Activated CD8-positive, alpha-beta T cell treated with anti-CD3 and anti-CD28 coated beads, Interleukin-2, amount 10 ng/mL, durations not matched to agents 7 days and 5 days (primary cell): ENCODE measurements at places on chromosomes 5 and 9. TPM values are rescaled to one million over a fixed set of nuclear protein-coding genes. Genes with fewer than 3 reads are reported as not detected.

Gene ZNG1E
- 39.4 TPM for total RNA-seq

Gene AJM1
- total RNA-seq, result 5.3 TPM

Gene PLCXD3
- total RNA-seq, result not detected

Gene IFNK
- not detected for total RNA-seq

Gene LIX1
- total RNA-seq, result not detected

Gene SPINK7
- total RNA-seq, result not detected

Gene ALDH1A1
- total RNA-seq, result not detected

Gene C5
- total RNA-seq, result 1.3 TPM

Gene CYFIP2
- 512 TPM for total RNA-seq

- no peak for DNase-seq
These were observed 3.8 kb downstream of the BRINP1 start for GRCh38 chr9:119365291-119366027.

DNA sequence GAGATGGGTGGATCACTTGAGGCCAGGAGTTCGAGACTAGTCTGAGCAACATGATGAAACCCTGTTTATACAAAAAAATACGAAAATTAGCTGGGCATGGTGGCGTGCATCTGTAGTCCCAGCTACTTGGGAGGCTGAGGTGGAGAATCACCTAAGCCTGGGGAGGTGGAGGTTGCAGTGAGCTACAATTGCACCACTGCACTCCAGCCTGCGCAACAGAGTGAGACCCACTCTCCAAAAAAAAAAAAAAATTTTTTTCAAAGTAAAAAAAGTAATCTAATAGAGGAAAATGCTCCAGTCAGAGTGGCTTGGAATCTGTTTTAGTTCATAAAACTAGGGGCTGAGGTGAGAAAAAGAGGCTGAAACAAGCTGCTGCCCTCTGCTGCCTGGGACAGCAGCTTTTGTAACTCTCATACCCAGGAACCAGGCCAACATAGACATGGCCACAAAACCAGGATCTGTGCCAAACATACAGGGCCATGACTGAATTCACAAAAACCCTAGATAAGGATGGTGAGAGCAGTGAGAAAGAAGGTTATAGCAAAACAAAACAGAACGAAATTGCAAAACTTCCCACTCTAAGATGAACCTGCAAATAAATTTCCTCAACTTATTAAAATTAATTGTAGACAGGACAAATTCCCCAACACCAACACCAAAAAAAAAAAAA lies 13.1 kb upstream of the DCAF12 start:
- DNase-seq, result no peak

DNA sequence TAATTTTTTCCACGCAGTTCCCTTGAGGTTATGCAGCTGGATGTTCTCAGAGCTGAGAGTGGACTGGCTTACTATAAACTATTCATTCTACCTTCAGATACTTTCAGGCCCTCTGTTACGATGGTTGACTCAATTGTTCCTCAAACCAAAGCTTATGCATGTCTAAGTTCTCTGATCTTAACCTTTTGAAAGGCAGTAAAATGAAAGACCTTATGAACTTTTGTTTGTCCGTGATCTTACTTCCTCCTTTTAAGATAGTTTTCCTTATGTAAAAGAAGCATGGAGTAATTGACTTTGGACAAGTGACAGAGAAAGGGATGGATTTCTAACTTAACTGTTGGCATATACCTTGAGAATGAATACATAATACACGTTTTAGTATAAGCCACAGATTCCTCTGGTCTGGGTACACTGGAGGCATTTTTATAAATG lies 575.7 kb downstream of the PDE4D start:
- no peak for DNase-seq

- no peak for DNase-seq
These were observed 95.9 kb downstream of the CDH9 start for GRCh38 chr5:26942481-26942880.

GRCh38 chr5:172572440-172572839 lies 68.6 kb upstream of the NEURL1B start:
- no peak for DNase-seq

DNA sequence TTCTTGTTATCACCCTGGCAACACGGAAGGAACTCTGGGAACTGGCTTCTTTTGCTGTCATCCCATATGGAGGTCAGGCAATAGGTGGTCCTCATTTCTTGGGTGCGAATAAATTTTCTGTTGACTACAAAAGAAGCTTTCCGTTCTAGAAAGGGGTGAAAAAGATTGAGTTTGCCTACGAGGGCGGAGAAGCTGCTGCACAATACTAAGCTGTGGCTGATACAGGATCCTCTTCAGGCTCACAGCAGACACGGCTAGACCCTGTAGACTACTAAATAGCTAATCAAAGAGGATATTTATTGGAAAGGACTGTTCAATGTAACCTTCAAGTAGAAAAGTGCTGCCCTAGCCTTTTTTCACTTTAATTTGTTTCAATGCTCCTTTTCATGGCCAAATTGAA lies 58.1 kb downstream of the TJP2 start:
- no peak for DNase-seq

DNA sequence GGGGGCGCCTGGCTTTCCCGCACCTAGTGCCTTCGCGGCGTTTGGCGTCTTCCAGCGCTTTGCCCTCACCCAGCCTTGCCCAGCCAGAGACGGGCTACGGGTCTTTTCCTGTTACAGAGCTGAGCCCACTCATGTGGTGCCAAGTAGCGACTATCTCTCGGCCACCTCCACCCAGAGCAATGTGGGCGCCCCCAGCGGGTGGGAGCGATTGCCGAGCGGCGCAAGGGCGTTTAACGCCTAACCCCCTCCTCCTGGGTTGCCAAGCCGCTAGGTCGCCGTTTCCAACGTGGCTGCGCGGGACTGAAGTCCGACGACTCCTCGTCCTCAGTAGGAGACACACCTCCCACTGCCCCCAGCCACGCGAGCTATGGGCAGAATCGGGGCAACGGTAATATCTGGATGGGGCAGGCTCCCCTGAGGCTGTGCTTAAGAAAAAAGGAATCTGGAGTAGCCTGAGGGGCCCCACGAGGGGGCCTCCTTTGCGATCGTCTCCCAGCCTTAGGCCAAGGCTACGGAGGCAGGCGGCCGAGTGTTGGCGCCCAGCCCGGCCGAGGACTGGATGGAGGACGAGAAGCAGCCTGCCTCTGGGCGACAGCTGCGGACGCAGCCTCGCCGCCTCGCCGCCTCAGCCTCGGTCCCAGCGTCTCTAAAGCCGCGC lies 5.8 kb downstream of the TLX3 start:
- DNase-seq, result no peak

- no peak for DNase-seq
These were observed 560.1 kb downstream of the PDE4D start for GRCh38 chr5:59333416-59333815.

- DNase-seq, result no peak
These were observed 93.9 kb downstream of the SNX18 start for GRCh38 chr5:54611290-54611951.

- no peak for DNase-seq
These were observed 9.9 kb downstream of the RBM27 start for GRCh38 chr5:146213210-146213826.

- DNase-seq, result no peak
These were observed 528.9 kb upstream of the MEF2C start for GRCh38 chr5:89411891-89412290.

DNA sequence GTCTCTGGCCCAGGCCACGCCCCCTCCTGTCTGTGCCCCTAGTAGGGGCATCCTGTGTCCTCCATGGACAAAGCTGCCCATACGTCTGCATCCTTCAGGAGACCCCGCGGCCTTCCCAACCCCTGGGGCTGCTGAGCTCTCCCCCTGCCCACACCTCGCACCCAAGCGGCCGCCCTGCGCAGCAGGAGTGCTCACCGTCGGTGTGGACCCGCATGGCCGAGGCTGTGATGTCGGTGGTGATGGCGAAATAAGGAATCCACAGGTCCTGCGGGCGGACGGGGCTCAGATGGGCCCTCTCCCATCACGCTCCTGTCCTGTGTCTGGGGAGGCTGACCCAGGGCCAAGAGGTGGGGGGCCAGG lies 4.8 kb upstream of the NSMF start:
- no peak for DNase-seq

DNA sequence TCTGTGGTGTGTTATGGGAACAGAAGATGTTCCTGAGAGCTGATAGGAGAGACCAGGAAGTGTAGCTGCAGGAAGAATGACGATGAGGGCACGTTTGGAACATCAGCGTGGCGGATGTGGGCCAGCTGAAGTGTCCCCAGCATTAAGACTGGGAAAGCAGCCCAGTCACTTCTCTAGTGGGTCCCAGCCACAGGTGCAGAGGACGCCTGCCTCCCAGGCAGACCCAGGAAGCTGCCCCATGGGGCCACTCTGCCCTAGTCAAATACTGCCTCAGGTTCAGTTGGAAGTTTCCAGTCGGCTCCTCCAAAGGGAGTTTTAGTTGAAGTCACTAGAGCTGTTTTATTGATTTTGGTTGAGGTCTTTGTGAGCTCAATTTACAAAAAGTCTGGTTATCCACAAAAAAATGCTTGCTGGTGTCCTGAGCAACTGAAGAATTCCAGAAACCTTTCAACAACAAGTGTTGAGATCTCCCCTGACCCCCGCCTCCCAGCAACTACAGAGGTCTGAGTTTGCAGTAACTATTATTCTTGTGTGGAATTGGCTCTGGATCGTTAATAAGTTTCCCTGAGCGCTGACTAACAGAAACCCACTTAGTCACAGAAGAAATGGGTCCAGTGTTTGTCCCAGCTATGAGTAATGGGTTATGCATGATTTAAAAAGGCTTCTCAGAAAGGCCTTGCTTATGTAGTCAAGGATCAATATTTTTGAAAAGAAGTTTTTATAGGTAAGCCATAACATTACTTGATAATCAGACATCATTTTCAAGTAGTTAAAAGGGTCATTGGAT lies 294.1 kb downstream of the FANCC start:
- no peak for DNase-seq

- DNase-seq, result no peak
These were observed 8.9 kb upstream of the AKNA start for GRCh38 chr9:114396558-114397218.
